Stromal cell of bone marrow (primary cell): ENCODE measurements at places on chromosomes 7 and 10.

DNA sequence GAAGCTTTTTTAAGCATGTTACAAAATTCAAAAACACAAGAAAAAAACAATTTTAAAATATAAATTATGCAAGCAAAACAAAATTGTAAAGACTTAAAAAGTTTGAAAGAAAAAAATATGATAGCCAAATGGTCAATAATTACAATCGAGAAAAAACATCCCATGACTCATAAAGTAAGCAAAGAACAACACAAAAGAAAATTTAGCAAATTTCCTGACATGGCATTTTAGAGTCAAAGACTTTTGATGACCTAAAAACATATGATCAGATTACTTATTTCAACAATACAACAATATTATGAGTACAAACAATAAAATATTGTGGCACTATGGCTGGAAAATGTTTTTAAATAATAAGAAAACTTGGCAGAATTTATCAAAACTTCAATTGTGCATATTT is 312.1 kb upstream of the MEOX2 start:
- no peak for DNase-seq

DNA sequence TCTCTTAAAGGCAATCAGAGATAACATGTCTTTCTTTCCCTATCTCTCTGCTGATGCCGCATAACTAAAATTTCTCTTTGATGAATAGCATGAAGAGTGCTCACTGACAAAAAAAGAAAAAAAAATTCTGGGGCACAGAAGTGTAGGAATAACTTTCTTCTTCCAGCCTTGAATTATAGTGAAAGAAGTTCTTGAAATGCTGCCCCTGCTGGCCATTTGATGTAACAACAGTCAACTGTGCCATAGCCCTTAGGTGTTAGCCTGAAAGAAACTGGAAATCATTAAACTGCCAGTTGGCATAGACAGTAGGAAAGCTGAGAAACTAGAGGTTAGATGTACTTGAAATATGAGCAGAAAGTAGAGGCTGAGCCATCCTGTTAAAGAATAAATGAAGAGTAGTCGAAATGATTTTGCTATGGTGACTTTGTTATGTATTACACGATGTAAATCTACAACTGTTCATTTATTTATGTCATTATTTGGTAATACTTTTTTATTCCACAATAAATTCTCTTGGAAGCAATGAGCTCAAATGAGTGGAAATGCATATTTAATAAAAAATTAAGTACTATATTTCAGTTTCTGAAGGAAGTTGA is 48.3 kb upstream of the FAM171A1 start:
- peak; percentile 18 for DNase-seq

DNA sequence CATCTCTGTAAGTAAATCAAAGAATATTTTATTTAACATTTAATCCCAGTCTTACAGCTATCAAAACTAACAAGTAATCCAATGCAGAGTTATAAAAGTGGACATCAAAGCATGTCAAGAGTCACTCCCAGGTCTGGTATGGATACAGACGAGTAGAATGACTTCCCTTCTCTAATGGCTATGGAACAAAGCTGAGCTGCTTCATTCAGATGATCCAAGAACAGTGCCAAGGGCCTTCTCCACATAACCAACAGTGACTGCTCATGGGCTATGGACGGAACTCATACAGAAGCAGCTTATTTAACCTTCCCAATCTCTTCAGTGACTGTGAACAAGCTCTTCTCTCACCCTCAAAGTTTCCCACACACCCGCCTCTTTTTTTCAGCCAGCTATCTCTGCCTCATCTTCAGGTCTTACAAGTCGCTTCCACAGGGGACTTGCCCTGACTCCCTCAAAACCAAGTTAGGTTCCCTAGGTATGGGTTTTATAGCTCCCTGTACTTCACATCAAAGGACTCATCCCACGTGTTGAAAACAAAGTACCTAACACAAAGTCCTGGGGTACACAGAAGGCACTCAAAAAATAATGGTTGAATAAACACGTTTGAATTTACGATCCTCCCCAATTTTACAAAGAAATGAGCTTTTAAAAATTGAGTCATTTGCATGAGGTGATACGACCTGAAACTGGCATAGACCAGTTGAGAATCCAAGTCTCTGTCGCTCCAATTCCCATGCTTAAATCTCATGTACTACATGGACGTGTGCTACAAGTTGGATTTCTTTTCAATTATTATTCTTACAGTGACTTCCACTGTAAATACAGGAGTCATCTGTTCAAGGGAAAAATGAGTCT is 3.1 kb downstream of the USP6NL start:
- DNase-seq, result no peak

GRCh38 chr7:159144758-159145489 is at the start of gene VIPR2:
TSS of gene VIPR2 (minus strand) at chr7:159144867. CDS start at chr7:159144771, 96 bp downstream.
- DNase-seq, result no peak

GRCh38 chr7:2983586-2983985 is 60.1 kb downstream of the CARD11 start:
- no peak for DNase-seq

DNA sequence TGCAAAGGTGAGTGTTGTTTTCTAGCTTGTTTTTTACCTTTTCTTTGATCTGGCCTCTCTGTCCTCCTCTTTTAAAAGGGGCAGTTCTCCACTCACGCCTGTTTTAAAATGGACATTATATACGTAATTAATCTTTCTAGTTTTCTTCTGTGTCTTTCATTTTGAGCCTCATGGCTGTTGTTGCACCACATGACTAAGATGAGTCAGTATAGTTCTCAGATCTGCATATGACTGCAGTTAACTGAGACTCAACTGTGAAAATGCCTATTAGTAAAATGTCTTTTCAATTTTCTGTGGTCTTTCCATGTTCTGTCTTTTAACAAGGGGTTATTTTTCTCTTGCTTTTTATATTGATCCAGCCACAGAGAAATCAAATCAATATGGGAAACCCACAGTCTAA is 296.1 kb downstream of the CDK14 start:
- no peak for DNase-seq

- DNase-seq, result no peak
These were observed 462.5 kb upstream of the IGFBP3 start for GRCh38 chr7:46383605-46384004.

GRCh38 chr10:63627396-63627795 is 106.2 kb downstream of the REEP3 start:
- no peak for DNase-seq

DNA sequence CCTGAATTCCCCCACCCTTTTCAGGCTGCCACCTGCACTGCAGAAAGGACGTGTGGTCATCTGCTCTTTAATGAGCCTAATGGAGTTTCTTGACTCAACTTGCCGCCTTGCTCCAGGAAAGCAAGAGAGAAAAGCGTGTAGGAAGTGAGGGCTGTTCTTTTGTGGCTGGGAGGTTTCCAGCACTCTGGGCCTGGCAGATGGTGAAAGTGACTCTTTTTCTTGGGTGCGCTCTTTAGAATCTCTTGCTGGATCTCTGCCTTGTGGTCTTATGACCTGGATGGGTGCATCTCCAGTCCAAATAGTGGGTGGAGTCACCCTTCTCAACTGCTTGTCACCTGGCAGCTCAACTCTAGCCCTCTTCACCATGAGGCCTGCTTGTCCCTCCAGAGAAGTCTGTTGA is 244.0 kb downstream of the SORCS1 start:
- no peak for DNase-seq

DNA sequence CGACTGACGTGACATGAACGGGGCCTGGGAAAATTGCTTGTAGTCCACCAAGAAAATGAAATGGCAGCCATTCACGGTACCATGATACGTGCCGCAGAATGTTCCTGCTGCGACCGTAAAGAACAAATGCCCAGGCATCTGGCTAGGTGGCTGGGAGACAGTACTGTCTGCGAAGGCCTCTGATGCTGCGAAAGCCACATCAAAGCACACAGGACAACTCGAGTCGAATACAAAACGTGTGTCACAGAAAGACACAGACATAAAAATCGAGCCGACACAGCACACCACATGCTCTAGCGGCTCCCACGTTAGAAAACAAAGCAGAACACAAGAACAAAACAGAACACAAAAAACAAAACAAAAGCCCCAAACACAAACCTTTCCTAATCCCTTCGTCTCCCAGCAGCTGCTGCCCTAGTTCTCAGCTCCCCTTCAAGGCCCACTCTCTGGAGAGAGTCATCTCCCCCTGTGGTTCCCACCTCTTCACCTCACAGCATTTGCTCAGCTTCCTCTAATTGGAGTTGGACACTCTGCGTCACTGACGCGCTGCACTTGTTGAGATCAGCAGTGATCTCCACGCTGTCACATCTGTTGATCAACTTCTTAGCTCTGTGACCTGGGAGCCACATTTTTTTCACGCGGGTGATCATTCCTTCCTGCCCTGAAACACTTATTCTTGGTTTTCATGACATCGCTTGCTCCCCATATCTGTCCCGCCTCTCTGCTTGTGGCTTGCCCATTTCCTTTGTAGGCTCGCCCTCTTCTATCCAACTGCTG is 112.2 kb downstream of the CLEC2L start:
- DNase-seq, result no peak

DNA sequence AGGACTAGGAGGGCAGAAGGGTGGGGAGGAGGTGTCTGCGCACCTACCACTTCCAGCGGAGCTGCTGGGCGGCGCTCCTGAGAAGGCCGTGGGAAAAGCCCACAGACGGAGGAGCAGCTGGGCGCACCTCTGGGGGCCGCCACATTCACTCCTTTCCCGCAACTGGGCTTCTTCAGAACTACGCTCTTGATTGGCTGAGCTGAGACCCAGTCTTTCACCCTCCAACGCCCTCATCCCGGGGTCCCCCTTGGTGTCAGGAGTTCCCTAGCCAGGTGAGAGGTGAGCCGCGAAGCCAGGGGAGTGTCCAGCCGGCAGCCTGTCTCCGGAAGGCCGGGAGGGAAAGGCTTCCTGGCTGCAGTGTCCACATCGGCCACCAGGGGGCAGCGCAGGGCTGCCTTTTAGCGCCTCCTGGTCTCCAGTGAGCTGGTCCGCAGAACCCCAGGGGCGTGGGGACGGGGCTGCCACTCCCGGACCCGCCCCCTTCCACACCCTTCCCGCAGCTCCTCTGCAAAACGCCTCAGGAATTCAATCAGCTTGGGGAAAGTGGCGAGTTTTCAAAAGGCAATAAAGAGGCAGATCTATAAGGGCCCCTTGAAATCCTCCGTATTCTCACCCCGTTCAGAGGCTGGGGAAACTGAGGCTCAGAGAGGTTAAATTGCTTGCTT is 98.8 kb downstream of the CHST15 start:
- DNase-seq, result peak; percentile 63

DNA sequence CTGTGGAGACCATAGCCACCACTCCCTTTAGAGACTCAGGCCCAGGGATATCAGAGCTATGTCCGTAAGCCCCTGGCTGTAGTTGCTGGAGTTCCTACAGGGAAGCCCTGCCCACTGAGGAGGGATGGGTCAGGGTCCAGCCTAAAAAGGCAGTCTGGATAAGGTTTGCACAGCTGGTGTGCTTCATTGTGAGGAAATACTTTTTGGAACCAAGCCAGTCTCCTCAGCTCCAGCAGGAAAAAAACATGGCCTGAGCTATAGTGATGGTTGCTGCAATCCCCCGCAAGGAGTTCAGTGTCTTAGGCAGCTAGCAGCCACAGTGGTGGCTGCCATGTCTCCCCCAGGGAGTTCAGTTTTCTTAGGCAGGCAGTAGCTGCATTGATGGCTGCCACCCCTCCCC is 52.6 kb upstream of the CYP2C8 start:
- DNase-seq, result no peak

- peak; percentile 36 for DNase-seq
These were observed 183.2 kb downstream of the AUTS2 start for GRCh38 chr7:69781412-69781846.

- DNase-seq, result no peak
These were observed 5.5 kb upstream of the GDF10 start for GRCh38 chr10:47294501-47294900.
